ENCODE measurements at places on chromosomes 1 and 21. TPM values are rescaled to one million over a fixed set of nuclear protein-coding genes. Genes with fewer than 3 reads are reported as not detected.

DNA sequence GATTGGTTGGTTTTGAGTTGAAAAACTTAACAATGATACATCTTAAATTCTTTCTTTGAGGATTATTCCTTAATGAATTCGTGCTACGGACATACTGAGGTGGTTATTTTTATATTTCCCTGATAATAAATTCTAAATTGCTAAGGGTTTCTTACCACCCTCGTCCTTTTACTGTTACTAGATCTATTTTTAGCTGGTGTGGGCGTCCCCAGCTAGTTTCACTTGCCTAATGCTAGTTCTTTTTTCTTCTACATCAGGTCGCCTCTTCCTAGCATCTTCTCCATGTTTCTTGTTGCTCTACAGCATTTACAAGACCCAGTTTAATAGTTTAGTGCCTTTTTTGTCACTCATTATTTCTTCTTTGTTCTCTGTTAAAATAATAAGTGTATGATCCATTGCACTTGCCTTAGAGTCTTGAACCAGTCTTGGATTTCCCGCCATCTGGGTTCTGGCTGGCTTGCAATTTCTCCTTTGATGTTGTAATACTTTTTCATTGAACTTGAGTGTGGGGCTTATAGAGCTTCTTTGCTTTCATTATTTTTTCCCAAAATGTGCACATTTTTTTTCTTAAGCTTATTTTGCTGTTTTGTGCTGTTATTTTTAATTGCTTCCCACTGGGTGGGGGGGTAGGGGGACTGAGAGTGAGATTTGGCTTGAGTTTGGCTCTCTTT, 677 bp upstream of the HSD11B1 start:
- DNase-seq = no peak

DNA sequence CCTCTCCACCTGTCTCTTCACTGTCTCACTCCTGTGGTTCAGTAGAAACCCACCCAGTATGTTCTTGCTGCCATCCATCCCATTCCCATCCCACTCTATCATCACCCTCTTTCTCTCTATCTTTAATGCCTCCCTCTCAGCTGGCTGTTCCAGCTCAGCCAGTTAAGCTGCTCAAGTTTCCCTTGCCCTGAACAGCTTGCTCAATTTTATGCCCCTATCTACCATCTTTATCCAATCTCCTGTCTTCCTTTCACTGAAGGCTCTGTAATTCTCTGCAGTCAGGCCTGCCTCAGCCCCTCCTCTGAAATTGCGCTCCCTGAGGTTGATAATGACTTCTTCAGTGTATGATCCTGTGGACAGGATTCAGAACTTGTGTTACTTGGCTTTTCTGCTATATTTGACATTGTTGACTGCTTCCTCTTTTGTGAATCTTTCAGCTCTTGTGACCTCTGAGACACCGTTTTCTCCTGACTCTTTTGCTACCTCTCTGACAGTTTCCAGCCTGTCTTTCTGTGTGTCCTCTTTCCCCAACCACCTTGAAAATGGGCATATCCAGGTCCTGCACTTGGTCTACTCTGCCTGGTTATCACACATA, 13.9 kb upstream of the BCAR3 start:
- DNase-seq = peak; percentile 59

DNA sequence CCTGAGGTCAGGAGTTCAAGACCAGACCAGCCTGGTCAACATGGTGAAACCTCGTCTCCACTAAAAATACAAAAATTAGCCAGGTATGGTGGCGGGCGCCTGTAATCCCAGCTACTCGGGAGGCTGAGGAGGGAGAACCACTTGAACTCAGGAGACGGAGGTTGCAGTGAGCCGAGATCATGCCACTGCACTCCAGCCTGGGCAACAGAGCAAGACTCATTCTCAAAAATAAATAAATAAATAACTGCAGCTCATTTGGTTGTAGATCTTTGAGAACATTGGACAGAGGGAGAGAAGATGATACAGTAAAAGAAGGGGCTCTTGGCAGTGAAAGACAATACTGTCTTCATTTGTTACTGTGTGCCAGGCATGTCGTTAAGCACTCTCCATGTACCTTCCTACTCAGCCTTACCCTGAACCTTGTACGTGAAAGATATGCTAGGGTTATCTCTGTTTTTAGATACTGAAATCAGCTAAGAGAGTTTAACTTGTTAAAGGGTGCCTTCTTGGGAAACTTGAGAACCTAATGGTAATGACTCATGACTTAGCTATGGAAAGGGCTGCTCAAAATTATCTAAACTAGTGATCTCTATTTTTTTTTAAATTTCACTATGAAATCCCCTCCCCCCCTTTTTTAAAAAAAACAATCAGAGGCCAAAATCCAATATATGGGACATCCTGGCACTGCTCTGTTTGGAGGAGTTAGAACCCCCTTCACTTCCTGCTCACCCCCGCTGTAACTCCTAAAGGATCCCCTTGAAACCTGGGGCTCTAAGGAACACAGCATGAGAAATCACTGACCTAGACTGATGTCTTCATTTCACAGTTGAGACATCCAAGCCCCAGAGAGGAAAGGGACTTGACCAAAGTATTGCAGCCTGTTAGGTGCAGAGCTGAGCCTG, 6.8 kb upstream of the KPNA6 start:
- no peak for DNase-seq

Gene KCNJ9
- total RNA-seq = not detected
